ENCODE measurements at places on chromosomes 4 and X. TPM values are rescaled to one million over a fixed set of nuclear protein-coding genes. Genes with fewer than 3 reads are reported as not detected.

AMBN gene
- polyA plus RNA-seq: not detected

DNA sequence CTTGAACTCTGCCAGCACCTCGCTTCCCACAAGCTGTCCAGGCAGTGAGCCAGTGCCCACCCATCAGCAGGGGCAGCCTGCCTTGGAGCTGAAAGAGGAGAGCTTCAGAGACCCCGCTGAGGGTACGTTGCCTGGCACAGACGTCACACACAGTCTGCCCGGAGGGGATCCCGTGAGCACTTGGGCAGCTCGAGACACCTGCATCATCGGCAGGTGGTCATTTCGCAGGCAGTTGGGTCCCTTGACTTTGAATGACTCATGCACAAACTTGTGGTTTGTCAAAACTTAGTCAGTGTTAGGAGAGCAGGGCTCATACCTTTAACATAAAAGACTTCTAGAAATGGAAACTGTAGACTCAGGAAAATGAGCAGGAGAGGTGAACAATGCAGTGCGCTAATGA is 9.9 kb downstream of the TACC3 start:
- no peak for DNase-seq

DNA sequence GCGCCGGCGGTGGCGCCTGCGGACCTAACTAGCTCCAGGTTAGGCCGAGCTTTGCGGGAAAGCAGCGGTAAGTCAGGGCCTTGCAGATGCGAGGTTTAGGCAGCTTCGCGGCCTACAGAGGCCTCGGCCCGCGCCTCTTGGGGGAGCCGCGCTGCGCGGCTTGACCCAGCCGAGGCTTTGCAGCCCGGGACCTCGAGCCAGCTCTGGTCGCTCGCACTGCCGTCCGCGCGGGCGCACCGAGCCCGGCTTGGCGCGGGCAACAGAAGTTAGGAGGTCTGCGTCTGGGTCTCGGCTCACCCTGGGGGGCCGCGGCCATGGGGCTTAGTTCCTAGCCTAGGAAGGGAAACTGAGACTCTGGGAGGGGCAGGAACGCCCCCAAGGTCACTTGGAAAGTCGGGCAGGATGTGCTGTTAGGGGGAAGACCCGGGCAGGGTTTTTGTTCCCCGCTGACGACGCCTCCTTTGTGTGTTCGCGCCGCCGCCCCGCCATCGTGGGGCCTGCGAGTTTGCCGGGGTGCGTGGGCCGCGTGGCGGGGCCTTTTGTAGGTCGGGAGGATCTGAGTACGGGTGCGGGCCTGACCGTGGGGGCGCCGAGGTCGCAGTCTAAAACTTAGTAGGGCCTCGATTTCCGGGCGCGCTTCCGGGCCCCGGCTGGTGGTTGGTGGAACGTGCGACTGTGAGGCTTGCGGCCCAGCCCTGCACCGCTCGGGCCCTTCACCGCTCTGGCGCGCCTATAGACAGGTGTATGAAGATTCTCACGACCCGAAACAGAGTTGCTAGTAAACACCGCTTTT is 482 bp downstream of the RNF4 start:
- peak; percentile 63 for DNase-seq

DNA sequence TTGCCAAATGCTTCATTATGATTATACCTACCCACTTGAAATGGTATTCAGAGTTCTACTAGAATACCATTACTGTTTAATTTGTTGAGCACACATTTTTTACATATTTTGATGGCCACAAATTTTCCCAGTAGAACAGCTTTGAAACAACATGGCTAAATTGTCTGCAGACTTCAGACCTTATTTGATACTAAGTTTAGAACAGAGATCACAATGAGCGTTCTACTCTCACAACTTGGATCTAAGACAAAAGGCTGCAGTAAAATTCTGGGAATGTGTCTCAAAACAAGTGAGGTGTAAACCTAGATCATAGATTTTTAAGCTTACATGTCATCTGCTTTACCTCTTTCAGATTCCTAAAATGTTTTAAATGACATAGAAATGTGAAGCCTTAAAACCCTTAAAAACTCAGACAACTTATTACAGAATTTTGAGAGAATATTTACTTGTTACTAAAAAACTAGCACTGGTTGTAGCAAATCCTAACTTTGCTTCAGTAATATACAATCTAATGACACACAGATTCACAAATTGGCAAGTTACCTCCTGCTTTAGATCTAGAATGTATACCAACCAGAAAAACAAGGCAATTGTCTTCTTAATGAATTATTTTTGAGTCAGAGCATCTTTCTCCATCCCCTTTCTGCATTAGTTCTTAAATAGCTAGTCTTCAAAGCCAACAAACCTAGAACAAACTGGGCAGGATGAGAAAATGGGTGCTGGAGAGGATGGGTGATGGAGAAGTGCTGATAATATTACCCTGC is 243.3 kb downstream of the SLC7A11 start:
- peak; percentile 78 for DNase-seq
